ENCODE measurements at places on chromosomes 2 and 18.

GRCh38 chr2:180647221-180647620 lies 333.2 kb upstream of the UBE2E3 start:
- DNase-seq, result no peak

GRCh38 chr18:22108674-22109073 lies 60.7 kb upstream of the GATA6 start:
- no peak for DNase-seq

DNA sequence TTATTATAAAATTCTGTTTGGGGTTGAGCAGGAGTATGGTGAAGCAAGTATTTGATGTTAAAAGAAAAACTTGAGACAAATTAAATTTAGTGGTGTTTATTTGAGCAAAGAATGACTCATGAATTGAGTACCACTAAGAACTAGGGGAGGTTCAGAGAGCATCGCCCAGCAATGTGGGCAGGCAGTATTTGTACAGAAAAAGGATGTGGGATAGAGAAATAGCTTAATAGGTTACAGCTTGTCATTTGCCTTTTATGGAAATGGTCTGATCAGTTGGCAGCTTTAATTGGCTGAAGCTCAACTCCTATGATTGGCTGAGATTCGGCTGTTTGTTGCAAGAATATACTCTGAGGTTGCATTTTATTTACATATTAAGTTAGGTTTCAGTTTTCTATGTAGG lies 68.2 kb downstream of the LRATD1 start:
- DNase-seq, result no peak

GRCh38 chr2:179837408-179837807 lies 24.0 kb downstream of the ZNF385B start:
- no peak for DNase-seq

- no peak for DNase-seq
Observed at GRCh38 chr2:16425462-16426336, 239.9 kb downstream of the CYRIA start.

DNA sequence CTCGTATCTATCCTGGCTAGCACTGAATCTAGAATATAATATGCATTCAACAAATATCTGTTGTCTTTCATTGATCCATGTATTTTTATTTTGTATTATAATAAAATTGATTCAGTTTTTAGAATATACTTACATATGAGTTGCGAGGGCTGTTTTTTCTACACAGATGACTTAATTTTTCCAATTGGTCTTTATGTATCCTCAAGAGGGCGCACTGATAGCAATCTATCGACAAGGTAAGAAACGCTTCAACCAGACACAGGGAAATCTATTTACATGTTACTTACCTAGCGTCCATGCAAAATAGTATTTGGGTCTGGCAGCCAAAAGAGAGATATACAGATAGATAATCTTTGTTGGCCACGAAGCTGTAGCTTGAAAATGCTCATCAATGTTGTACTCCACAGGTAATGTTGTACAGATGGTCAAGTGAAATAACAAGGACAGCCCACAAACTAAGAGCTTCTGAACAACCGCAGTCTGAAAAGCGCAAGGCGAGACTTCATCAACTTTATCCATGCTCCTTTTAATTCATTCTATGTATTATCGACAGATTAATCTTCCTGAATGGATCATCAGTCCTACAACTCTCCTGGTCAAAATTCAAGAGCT lies 35.5 kb upstream of the KIDINS220 start:
- no peak for DNase-seq

GRCh38 chr2:98839292-98839691 lies 96.7 kb downstream of the CRACDL start:
- DNase-seq, result no peak

DNA sequence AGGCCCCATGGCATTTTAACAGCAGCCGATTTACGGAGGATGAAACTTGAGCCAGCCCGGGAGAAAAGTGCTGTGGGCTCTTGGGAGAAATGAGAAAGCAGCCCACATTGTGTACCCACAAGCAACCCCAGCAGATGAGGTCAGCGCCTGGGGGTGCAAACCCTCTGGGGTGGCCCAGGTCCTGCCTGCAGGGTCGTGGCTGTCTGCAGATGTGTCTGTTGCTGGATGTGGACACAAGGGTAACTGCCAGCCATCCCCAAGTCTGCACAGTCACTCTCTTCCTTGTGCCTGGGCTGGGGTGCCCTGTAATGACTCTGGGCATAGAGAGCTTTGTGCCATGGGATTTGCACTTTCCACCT lies 170.8 kb downstream of the PRKCE start:
- DNase-seq, result no peak

DNA sequence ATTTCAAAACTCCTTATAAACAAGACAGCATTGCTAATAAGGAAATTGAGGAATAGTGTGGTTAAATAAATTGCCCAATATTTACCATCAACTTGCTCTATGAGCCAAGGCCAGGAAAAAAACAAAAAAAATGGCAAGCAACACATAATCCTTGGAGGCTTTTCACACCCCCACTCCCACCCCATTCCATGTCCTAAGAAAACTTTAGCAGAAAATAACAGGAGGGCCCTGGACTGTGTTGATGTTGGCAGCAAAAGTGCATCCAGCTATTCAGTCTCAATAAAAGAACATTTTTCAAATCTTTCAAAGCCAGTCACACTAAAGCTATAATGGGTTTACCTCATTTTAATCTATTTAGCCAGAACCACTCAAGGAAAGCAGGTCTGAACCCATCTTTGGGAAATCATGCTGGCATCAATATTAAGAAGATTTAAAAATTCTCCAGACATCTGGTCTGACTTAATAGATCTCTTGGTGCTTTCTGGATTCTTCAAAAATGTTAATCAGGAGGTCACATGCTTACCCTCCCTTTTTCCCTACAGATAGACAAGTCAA lies 34.6 kb upstream of the STK17B start:
- no peak for DNase-seq

- no peak for DNase-seq
Observed at GRCh38 chr2:197934261-197934933, 130.0 kb downstream of the PLCL1 start.

- no peak for DNase-seq
Observed at GRCh38 chr2:210224941-210225672, at the start of gene ACADL. ACADL (minus strand) TSS chr2:210225447; CDS start chr2:210225263, 184 bp downstream.

DNA sequence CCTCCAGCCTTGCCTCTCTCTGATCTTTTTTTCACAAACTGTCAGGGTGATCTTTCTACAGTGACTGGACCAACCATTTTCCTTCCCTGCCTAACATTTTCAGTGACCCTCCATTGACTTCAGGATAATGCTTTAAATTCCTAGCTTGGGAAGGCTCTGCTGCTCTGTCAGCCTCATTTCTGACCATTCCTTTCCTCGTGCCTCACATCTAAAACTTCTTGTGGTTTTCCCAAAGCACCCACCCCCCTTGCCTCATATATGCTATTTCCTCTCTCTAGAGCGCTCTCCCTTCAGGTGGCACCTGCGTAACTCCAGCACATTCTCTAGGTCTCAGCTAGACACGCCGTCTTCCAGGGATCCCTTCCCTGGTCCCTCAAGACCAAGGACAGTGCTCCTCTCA lies 37.2 kb downstream of the DRC1 start:
- DNase-seq, result no peak

GRCh38 chr2:236625156-236625690 lies 55.6 kb downstream of the ACKR3 start:
- no peak for DNase-seq

- DNase-seq, result no peak
Observed at GRCh38 chr2:33529771-33530481, 53.5 kb downstream of the RASGRP3 start.

DNA sequence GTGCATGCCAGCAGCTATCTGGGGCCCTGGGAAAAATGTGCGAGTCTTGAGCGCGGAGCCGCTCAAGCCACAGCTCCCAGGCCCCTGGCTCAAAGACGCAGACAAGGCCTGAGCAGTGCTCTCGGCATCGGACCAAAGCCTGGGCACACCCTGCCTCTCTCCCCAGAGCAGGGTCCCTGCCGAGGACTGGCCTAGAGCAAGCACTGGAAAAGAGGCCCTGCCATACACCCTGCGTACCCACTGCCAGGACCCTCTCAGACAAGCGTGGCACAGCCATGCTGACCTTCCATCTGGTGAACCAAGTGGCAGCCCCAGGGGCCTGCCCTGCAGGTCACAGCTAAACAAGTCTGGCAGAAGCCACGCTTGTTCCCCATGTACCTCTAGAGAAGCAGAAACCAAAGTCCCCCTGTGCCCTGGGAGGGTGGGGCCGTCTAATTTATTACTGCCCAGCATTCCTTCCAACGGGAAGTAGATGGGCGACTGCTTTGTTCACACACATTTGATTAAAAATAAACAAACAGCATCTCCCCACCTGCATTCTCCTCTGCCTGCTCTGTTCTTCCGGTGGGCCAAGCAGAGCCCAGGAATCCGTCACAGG lies 14.0 kb downstream of the STK25 start:
- no peak for DNase-seq

GRCh38 chr2:235603659-235604058 lies 109.8 kb downstream of the AGAP1 start:
- no peak for DNase-seq

DNA sequence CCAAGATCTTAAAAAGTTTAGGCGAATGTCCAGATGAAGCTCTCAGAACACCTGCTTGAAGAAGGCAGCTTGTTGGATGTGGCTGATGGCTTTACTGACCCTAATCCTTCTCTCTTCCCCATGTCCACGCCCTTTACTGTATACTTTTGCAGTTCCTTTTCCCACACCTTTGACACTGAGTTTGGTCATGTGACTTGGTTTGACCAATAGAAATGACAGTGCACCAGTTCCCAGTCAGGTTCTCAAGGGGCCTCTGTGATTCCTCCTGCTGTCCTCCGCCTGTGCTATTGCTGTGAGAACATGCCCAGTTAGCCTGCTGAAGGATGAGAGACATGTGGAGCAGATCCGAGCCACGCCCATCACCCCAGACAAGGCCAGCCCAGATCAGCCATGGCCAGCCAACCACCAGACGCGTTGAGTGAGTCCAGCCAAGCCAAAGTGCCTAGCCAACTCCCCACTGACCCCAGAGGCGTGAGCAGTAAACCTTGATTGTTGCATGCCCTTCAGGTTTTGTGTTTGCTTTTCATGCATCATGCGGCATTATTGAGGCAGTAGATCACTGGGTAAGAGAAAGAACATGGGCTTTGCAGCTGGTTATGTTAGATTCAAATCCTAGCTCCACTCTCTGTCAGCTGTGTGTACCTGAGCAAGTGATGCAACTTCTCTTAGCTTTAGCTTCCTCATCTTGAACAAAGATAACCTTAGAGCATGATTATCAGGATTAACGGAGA lies 258.0 kb upstream of the SIX2 start:
- DNase-seq, result no peak

- DNase-seq, result no peak
Observed at GRCh38 chr2:42813763-42814162, 21.4 kb upstream of the HAAO start.

GRCh38 chr2:142675398-142675797 lies 202.1 kb upstream of the KYNU start:
- no peak for DNase-seq

GRCh38 chr18:79354350-79354749 lies 41.4 kb upstream of the NFATC1 start:
- no peak for DNase-seq

- DNase-seq, result no peak
Observed at GRCh38 chr2:159091976-159092375, 123.5 kb downstream of the TANC1 start.

DNA sequence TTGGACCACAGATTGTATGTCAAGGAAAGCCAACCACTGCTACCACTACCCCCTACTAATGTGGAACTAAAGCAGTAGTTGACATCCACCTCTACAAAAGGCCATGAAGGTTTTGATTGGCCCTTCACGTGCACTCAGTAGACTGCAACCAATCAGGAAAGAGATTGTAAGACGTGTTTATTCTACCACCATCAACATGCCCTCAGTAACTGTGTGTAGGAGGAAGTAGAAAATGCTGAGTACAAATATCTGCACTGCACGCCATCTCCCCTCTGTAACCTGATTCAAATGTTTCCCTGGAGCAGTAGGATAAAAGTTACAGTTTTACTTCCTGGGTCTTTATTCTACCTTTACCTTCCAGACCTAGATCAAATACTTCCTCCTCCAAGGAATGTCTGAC lies 2.9 kb upstream of the CASP10 start:
- no peak for DNase-seq

GRCh38 chr2:33122726-33123125 lies 176.0 kb downstream of the LTBP1 start:
- DNase-seq, result no peak

DNA sequence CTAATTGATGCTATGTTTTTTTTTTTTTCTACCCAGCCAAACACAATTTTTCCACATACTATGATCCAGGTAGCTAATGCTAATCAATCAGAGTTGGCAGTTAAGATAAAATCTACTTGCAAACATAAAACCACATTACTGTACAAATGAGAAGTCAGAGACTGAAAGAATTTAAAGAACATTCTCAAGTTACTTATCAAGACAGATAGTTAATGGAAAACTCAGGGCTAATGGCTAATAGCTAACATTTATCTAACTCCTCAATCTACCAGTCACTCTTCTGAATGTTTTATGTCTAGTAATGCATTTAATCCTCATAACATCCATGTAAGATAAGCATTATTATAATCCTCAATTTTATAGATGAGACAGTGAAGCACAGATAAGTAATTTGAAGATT lies 537.6 kb upstream of the SETBP1 start:
- no peak for DNase-seq

DNA sequence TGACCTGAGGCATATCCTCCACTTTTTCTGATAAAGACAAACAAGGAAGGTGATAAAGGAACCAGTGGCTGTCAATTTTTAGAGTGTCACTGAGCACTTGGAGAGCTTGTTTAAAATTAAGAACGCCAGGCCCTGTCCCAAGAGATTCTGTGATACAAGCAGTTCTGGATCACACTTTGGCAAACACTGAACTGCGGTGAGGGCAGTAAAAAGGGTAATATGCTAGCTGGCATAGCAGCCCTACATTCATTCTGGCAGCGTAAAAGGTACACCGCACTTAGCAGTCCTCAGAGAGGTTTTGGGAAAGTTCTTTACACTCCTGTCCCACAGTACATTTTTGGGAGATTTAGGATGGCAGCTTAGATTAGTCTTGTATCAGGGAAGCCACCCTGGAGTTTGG lies 101.3 kb upstream of the CCDC150 start:
- DNase-seq, result no peak

DNA sequence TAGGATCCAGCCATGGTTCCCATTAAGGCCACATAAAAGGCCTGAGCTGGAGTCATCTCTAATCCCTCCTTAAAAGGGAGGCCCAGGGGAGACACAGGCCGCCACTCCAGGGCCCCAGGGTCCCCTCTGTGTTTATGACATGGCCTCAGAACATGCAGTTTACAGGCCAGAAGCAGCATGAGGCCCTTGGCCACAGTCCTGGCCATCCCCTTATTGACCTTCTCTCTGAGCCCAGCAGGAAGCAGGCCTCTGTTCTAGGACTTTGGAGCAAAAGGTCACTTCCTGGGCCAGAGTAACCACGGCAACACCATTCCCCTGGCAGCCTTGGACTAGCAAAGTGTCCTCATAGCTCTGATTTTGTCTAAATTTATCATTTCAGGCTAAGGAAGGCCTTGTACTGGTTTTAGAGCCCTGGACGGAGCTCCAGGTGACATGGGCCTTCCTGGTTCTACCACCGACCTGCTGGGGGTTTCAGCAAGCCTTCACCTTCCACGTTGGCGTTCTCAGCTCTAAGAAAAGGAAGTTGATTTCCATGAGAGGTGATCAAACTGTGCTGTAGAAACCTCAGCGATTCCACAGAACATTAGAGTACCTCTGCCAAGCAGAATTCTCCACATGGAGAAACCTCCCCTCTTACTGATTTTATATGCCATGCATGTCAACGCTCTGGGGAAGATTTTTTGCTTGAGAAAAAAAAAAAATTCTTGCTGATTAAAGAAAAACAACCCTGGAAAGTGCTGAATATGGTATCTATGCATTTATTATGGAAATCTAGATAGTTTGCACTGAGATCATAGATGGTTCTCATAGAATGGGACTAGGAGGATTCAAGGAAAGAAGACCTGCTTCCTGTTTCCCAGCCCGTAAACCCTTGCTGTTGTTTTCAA lies 53.7 kb downstream of the HS1BP3 start:
- no peak for DNase-seq

- no peak for DNase-seq
Observed at GRCh38 chr18:13585379-13586153, 140.8 kb downstream of the FAM210A start.
